ENCODE measurements at places on chromosomes 12 and 14.

GRCh38 chr14:36767603-36768281, 106.1 kb downstream of the PAX9 start:
- no peak for DNase-seq

GRCh38 chr14:90760591-90761316, 55.5 kb downstream of the TTC7B start:
- DNase-seq: peak; percentile 74

DNA sequence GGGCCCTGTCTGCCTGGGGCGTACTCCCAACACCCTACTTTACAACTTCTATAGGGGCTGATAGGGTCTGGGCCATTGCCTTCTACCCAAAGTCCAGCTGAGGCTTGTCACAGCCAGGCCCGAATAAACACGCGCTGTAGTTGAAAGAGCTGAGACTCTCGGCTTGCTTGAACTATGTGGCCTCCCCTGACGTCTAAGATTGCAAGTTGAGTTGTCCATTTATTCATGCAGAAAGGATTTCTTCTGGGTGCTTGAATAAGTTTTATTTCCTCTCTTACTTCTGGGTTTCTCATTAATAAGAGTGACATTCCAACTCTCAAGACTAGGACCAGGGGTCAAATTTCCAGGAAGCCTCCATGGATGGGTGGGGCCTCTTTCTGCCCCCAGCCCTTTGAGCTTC, 74.4 kb upstream of the VRK1 start:
- DNase-seq: no peak

GRCh38 chr14:32468955-32469354, 139.9 kb downstream of the AKAP6 start:
- DNase-seq: no peak

- no peak for DNase-seq
Observed at GRCh38 chr14:97301931-97302559, 504.9 kb downstream of the VRK1 start.

GRCh38 chr12:111295176-111295575, 73.7 kb downstream of the PHETA1 start:
- no peak for DNase-seq

GRCh38 chr14:49688701-49689030, 652 bp upstream of the POLE2 start:
- DNase-seq: no peak

DNA sequence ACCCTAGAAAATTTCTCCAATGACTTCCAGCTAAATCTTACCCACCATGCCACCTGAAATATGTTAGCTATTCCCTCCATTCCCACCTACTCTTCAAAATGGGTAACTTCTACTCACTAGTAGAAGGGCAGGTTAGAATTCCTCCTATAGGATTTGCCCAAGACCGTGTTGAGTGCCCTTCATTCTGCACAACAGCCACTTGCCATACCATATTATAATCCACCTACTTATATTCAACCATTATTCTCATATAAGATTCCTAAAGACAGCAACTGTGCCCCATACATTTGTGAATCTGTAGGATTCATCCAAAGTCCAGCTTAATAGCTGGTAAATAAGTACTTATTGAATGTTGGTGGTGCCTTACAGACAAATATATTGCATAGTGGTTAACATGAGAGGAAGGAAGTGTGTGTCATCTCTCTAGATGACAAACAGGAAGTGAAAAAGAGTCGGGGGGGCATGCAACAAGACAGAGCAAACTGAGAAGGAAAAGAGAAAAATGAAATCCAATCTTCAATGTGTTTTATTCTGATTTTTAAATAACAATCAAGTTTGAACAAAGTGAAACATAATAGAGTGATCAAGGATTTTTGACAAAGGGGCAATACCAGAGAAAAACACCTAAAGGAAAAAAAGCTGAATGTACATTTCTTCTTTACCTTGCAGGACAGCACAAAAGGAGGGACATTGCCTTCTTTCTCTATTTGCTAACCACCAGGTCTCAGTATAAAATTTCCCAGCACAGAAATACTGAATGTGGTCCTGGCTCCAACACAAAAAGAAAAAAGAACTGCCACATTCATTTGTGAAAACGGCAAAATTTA, 389.3 kb upstream of the USP15 start:
- no peak for DNase-seq

GRCh38 chr12:53244337-53244736, 12.3 kb upstream of the RARG start:
- DNase-seq: no peak

DNA sequence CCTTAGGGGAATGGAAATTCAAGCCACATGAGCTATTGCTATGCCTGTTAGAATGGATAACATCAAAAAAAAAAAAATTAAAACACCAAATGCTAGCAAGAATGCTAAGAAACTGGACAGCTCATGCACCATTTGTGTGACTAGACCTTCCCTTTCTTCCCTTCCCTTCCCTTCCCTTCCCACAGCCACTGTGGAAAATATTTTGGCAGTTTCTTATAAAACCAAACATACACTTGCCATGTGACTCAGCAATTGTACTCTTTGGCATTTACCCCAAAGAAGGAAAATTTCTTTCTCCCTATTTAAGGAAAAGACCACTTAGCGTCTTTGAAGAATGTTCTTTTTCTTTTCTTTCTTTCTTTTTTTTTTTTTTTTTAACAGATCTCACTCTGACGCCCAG, 49.1 kb upstream of the FKBP4 start:
- DNase-seq: no peak

GRCh38 chr12:16568873-16569272, 37.1 kb downstream of the LMO3 start:
- DNase-seq: no peak

- no peak for DNase-seq
Observed at GRCh38 chr12:85405781-85406522, 125.9 kb downstream of the ALX1 start.

GRCh38 chr12:14938301-14938700, at the start of gene ERP27:
Gene ERP27, minus strand, starts transcription at chr12:14938537. Its CDS starts 29 bp downstream, at chr12:14938508.
- DNase-seq: no peak

DNA sequence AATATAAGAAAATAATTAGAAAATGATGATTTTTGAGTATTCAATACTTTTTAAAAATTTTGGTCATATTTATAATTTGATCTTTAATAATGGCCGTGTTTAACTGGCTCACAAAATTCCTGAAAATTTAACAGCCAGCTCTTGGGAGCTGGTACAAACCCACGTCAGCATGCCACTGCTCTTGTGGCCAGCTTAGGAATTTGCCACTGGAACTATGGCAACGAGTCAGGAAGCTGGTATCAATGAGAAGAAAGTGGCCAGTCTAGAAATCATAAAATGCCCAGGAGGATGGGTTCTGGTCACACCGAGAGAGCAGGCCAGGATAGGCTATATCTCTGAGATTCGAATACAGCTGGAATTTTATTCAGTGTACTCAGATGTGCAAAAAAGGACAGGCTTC, 72.2 kb upstream of the PLEKHG3 start:
- DNase-seq: no peak

DNA sequence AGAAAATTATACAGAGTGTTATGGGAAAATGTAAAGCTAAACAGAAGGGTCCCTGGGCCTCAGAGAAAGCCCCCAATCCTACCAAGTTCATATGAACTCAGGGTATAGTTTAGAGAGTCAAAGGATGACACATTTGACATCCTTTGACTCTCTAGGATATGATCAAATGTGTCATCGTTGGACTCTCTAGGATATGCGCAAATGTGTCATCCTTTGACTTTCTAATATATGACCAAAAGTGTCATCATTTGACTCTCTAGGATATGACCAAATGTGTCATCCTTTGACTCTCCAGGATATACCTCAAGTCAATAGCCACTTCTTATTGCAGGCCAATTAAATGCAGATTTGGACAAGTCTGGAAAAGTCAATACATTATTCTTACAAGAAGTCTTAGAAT, 204.8 kb upstream of the IGF1 start:
- no peak for DNase-seq

DNA sequence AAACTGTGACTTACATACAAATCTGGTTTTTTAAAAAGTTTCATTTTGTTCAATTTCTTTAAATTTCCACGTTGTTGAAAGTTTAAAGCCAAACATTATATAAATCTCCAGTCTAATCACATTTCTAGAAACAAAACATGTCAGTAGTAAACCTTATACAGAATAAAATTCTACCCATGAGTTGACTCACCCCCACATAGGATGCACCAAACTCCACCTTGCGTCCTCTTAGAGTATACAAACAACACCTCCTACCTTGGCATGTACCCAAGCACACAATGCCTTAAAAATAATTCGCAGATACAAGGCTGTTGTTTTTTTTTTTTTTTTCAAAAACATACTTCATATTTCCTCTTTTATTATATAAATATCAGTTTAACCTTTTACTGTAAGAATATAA, 3.3 kb downstream of the FBXL14 start:
- no peak for DNase-seq

DNA sequence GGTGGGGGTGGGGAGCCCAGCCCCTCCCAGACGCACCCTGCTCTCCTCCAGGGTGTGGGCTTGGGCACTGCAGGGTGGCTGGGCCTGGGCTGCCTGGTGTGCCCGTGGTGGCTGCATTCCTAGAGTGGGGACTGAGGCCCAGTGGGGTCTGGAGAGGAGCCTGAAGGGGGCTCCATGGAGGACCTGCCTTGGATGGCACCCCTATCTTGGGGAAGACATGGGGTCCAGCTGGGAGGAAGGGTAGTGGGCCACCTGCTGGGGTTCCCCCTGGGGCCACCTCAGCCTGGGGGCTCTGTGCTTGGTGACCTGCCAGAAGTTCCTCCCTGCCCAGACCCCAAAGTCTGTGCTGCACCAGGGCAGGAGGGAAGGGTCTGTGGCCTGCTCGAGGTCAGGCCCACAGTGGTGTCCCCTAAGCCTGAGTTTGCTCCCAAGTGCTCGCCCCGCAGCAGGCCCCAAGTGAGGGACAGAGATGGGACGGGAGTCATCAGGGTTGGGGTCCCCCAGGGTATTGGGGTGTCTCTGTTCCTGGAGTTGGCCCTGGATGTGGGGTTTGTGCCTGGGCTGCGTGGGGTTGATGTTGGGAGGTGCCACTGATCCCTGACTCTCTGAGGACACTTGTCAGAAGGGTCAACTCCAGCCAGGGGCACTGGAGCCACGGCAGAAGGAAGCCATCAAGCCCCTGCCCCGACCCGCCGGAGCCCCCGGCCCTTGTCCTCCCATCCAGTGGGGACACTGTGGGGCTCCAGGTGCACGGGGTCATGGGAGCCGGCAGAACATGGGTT, 382.9 kb downstream of the TMEM121 start:
- no peak for DNase-seq

DNA sequence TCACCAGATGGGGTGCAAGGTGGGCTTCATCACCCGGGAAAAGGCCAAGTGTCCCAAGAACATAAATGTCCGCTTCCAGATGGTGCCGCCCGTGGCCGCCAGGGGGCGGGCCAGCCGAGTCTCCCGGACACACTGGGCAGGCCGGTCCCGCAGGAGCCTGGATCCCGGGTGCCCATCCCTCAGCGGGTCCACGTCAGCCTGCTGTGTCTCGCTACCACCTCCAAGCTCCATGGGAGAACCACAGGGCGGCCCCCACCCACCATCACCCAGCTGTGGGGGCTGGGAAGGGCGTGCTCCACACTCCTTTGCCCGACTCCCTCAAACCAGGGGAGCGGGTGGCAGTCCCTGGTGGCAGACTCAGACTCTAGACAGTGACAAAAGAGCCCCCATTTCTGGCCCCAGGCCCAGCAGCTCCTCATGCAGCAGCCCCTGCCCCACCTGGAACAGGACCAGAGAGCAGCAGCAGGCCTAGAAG, 22.0 kb upstream of the NUDT14 start:
- no peak for DNase-seq

- no peak for DNase-seq
Observed at GRCh38 chr12:56995930-56996496, 10.3 kb downstream of the ZBTB39 start.

DNA sequence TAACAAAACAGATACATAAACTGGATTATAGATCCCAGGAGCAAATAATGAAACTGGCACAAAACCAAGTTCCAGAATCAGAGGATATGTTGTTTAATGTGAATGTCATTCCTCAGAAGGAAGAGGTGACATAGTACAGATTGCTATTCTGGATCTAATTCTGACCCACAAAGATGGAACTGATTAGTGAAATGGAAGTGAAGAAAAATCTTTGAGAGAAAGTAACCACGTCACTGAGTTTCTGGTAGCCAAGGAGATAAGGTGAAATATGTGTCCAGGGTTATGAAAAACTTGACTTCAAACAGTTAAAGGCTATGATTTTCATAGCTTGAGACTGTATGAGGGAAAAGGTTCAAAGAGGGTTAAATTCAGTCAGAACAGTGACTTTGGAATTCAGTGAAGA, 8.3 kb downstream of the OR10AD1 start:
- DNase-seq: no peak

- no peak for DNase-seq
Observed at GRCh38 chr14:28608443-28608842, 158.1 kb upstream of the FOXG1 start.

- DNase-seq: no peak
Observed at GRCh38 chr14:93006567-93007051, 83.7 kb downstream of the CHGA start.

GRCh38 chr14:103284574-103285467, 49.2 kb upstream of the EIF5 start:
- DNase-seq: no peak

GRCh38 chr12:27515671-27516070, 8.3 kb upstream of the PPFIBP1 start:
- DNase-seq: no peak

- DNase-seq: peak; percentile 8
Observed at GRCh38 chr12:61993734-61994345, 266.4 kb upstream of the USP15 start.

GRCh38 chr12:86724716-86725115, 468.5 kb upstream of the MGAT4C start:
- DNase-seq: no peak

DNA sequence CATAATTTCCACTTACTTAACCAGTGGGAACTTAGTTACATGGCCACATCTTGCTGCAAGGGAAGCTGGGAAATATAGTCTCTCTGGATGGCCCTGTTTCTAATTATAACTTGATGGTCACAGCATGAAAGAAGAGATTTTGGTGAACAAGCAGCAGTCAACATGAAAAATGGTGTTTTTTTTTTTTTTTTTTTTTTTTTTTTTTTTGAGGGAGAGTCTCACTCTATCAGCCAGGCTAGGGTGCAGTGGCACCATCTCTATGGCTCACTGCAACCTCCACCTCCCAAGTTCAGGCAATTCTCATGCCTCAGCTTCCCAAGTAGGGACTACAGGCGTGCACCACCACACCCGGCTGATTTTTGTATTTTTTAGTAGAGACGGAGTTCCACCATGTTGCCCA, 10.8 kb downstream of the SRGAP1 start:
- no peak for DNase-seq

DNA sequence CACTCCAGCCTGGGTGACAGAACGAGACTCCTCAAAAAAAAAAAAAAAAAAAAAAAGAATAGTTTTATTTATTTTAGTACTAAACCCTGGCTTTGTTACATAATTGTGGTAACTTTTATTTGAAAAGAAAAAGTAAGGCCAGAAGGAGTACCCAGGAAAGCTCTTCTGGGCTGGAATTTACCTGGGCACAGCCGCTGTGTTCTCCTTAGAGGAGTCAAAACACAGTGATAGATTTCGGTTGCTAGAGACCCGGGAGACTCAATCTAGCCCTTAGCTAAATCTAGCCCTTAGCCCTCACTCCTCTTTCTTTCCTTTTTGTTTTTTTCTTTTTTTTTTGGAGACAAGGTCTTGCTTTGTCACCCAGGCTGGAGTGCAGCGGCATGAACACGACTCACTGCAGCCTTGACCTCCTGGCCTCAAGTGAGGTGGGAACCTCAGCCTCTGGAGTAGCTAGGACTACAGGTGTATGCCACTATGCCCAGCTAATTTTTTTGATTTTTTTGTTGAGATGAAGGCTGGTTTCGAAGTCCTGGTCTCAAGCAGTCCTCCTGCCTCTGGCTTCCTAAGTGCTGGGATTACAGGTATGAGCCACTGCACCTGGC, 49.7 kb downstream of the SYNE2 start:
- no peak for DNase-seq
